ENCODE measurements at places on chromosomes 6 and 20. TPM values are rescaled to one million over a fixed set of nuclear protein-coding genes. Genes with fewer than 3 reads are reported as not detected.

GRCh38 chr6:143733510-143733909, 55.7 kb downstream of the PHACTR2 start:
- DNase-seq: no peak

GRCh38 chr6:156110249-156110648, 654.6 kb upstream of the NOX3 start:
- no peak for DNase-seq

DNA sequence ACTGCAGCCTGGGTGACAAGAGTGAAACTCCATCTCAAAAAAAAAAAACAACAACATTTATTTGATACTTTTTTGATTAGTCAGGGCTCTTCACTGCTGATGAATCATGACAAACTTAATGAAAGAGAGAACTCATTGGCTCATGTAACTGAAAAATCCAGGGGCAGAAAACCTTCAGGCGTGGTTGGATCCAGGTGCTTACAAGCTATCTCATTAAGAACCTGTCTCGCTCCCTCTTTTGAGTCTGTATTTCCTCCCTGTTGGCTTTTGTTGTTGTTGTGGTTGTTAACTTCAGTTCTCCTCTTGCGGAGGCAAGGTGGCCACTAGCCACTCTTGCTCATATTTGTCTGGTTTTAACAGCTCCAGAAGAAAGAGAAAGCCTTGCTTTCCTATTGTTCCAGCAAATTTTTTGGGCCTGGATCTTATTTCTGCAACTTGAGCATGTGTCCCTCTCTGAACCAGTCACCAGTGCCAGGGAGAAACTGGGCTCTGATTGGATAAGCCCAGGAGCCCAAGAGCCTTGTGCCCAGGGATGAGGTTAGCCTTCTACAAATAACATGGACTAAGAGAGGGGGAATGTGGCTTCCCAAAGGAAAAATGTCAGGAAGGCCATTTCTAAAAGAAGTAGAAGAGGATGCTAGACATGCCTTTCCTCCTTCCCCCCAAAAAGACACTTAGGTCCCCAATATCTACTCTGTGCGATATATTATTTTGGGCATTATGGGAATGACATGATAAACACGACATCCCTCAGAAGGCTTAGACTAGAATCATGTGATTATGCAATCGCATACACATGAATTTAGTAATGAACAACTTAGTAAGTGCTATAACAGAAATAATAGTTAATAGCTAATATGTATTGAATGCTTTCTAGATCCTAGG, 64.5 kb downstream of the PHACTR2 start:
- no peak for DNase-seq

DNA sequence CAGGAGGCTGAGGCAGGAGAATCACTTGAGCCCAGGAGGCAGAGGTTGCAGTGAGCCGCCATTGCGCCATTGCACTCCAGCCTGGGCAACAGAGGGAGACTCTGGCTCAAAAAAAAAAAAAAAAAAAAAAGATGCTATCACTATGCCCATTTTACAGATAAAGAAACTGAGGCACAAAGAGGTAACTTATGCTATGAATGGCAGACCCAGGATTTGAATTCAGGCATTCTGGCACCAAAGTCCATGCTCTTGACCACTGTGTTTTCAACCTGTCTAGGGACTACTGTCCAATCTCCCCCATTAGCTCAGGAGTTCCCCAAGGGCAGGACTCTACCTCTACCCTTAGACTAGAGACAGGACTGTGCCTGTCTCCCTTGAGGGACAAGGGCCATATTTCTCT, 9.1 kb upstream of the MDFI start:
- no peak for DNase-seq

DNA sequence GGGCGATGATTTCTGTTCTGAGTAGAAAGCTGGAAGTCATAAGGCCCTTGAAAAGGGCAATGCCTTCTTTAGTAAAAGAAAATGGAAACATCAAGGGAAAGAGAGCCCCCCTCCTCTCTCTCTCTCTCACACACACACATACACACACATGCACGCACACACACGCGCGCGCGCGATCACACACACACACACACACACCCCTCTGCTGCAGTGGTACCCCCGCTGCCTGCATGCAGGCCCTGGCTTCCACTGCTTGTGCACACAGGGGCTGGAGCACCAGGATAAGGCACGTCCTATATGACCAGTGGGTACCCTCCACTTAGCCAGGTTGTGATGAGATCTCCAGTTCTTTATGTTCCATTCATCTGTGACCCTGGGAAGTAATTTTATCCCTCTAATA, 300.9 kb downstream of the SLC35F1 start:
- no peak for DNase-seq

DNA sequence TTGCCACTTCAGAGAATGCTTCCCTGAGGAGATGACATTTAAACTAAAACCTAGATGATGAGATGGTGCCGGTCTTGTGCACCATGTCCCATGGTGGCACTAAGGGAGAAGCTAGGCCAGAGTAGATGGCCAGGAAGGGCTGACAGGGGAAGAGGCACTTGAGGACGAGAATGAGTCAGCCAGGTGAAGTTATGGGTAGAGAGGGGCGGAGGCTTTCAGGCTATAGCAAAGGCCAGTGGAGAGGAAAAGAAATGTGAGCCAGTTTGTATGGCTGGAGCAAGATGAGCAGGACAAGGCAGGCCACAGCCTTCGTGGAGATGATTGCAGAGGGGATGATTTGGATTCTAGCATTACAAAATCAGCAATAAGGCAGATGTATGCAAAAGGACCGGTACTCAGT, 44.7 kb upstream of the ADGRF4 start:
- DNase-seq: no peak

DNA sequence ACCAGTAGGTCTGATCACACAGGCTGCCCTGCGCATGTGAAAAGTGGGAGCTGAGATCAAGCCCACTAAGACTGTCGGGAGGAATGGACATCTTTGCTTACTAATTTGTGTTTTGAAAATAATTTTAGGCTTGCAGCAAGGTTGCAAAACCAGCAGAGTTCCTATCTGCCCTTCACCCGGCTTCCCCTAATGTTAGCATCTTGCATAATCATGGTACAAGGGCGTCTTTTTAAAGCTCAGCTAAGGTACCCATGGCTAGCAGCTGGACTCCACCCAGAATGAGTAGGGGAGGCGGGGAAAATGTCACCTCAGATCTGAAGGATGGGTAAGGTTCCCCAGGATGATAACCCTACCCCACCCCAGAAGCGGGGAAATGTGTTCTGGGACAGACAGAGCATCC, 25.3 kb upstream of the BMP7 start:
- DNase-seq: no peak

Gene SLC35D3
- not detected for total RNA-seq

Gene NTSR1
- total RNA-seq: not detected

Gene PLCB4
- total RNA-seq: not detected

Gene FAM110A
- total RNA-seq: 11.0 TPM

Gene EFCAB8
- total RNA-seq: 0.71 TPM

Gene STMND1
- not detected for total RNA-seq

Gene TGM2
- 20.8 TPM for total RNA-seq

Gene DEFB124
- not detected for total RNA-seq

Gene ABT1
- 30.8 TPM for total RNA-seq

Measured in activated B cell treated with CpG ODN at 0.5 μM for 24 hours (primary cell).